Mammary epithelial cell (primary cell): ENCODE measurements at places on chromosomes 5 and 9. TPM values are rescaled to one million over a fixed set of nuclear protein-coding genes. Genes with fewer than 3 reads are reported as not detected.

The SLC4A9 gene
- total RNA-seq, result under 0.01 TPM

The ADAMTS13 gene
- total RNA-seq, result 2.0 TPM

The GRIN1 gene
- not detected in 2 replicates for total RNA-seq

The FOXD4L6 gene
- 0.32 and 0.40 TPM in 2 replicates for total RNA-seq

The ANKRD20A1 gene
- total RNA-seq, result 0.82 TPM in 1 of 2 replicates, not detected in the other

The ROPN1L gene
- 0.17 TPM for total RNA-seq

The PRRX2 gene
- total RNA-seq, result 0.33 TPM

The BTNL8 gene
- not detected for total RNA-seq

The TOR2A gene
- total RNA-seq, result 4.0 TPM

The SLC6A3 gene
- total RNA-seq, result not detected in 2 replicates

The CAMK4 gene
- 1.5 TPM for total RNA-seq

The NIPBL gene
- total RNA-seq, result 41.7 and 46.5 TPM in 2 replicates

The SLC34A3 gene
- total RNA-seq, result not detected in 2 replicates

The NR6A1 gene
- 2.9 and 3.2 TPM in 2 replicates for total RNA-seq

The FIBCD1 gene
- total RNA-seq, result 0.67 TPM

The PCDH12 gene
- 0.17 TPM for total RNA-seq

The SLC36A2 gene
- not detected for total RNA-seq

The TAF11L5 gene
- not detected in 2 replicates for total RNA-seq

The RETREG1 gene
- 14.2 and 21.0 TPM in 2 replicates for total RNA-seq

The PCDHA2 gene
- 0.17 TPM for total RNA-seq

The TYRP1 gene
- not detected for total RNA-seq

The CEL gene
- total RNA-seq, result 0.50 TPM

The LHX6 gene
- total RNA-seq, result 4.5 TPM

The FCN2 gene
- total RNA-seq, result not detected in 2 replicates

The NEUROG1 gene
- not detected for total RNA-seq

The LCN1 gene
- total RNA-seq, result not detected

The TAF9 gene
- total RNA-seq, result 84.0 TPM

The PCDHGA2 gene
- 1.3 and 1.7 TPM in 2 replicates for total RNA-seq

The BRINP1 gene
- total RNA-seq, result 3.3 and 5.7 TPM in 2 replicates

The ZBED3 gene
- 3.2 TPM for total RNA-seq

The TAF11L10 gene
- not detected in 2 replicates for total RNA-seq

The FOXD4L5 gene
- 0.67 TPM for total RNA-seq

The SHROOM1 gene
- total RNA-seq, result 5.5 and 13.0 TPM in 2 replicates

The LURAP1L gene
- 57.8 TPM for total RNA-seq

The CCDC183 gene
- total RNA-seq, result not detected

The NUTM2F gene
- total RNA-seq, result not detected

The ZSWIM6 gene
- 9.7 and 10.4 TPM in 2 replicates for total RNA-seq
